ENCODE measurements at places on chromosomes 3 and 15. TPM values are rescaled to one million over a fixed set of nuclear protein-coding genes. Genes with fewer than 3 reads are reported as not detected.

- DNase-seq = peak; percentile 23
Measured at GRCh38 chr15:73305331-73306211, 63.2 kb downstream of the HCN4 start.

DNA sequence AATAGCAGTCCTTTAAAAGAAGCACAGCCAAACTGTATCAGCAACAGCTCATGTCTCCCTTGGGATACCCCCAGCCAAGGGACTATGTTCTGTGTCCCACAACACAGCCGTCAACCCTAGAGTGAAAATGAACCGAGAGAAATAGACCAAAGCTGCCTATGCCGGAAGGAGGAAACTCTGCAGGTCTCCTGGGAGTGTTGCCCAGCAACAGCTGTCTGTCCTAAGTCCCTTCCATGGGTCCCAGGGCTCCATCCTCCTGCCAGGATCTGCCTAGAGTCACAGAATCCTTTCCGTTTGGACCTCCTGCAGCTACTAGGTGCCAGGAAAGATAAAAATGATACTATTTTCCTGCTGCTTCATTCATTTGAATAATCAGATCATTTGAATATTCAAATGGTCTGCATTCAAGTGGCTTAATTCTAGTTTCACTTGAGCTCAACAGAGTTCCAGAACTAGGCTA lies 53.1 kb downstream of the TRANK1 start:
- DNase-seq = no peak

DNA sequence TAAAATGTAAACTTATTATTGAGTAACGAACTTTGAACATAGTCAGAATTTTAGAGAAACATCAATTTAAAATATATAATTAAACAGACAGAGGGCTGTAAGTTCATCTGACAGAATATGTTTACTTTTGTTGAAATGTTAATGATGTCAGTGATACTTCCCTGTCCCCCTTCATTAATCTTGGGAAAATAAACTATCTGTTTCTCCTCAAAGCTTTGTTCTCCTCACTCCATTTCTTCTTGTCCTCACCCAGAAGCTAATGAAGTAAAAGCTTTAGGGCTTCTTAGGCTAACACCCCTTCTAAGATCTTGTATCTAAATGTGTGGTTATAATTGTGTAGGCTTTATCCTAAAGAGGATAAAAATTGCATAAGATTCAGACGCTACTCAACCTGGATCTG lies 1031.8 kb downstream of the FHIT start:
- no peak for DNase-seq

- no peak for DNase-seq
Measured at GRCh38 chr3:127899766-127900165, 15.3 kb upstream of the KBTBD12 start.

- no peak for DNase-seq
Measured at GRCh38 chr3:125220183-125220582, 7.6 kb upstream of the SLC12A8 start.

DNA sequence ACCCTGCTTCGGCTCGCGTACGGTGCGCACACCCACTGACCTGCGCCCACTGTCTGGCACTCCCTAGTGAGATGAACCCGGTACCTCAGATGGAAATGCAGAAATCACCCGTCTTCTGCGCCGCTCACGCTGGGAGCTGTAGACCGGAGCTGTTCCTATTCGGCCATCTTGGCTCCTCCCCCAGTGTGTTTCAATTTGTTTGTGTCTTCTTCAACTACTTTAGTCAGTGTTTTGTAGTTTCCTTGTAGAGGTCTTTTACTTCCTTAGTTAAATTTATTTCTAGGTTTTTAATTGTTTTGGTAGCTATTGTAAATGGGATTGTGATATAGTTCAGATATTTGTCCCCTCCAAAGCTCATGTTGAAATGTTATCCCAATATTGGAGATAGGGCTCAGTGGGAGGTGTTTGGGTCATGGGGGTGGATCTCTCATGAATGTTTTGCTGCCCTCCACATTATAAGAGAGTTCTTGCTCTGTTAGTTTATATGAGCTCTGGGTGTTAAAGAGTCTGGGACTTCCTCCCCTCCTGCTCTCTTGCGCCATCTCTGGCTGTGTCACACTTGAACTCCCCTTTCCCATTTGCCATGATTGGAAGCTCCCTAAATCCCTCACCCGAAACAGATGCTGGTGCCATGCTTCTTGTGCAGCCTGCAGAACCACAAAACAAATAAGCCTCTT lies 304.4 kb downstream of the DOCK3 start:
- DNase-seq = no peak

GRCh38 chr3:131711114-131711768 lies 208.5 kb upstream of the MRPL3 start:
- no peak for DNase-seq

GRCh38 chr3:34419801-34420200 lies 621.4 kb downstream of the PDCD6IP start:
- no peak for DNase-seq

DNA sequence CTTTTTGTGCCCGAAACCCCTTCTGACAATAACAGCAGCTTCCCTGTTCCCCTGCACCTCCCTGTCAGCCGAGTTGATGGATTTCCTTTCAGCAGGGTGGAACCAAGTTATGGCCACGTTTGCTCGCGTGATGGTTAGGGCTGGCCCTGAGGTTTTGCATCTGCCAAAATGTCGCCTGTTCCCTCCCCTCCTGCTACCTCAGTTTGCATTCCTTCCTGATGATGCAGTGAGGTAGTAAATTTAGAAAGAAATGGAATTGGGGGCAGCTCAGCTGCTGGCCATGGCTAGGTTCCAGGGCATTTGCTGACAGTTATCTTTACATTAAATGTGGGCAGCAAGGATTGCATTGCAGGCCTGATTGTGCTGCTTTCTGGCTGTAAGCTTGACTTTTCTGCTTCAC lies 13.2 kb downstream of the LIMD1 start:
- no peak for DNase-seq

GRCh38 chr15:90286678-90287077 lies 21.2 kb downstream of the NGRN start:
- DNase-seq = no peak

DNA sequence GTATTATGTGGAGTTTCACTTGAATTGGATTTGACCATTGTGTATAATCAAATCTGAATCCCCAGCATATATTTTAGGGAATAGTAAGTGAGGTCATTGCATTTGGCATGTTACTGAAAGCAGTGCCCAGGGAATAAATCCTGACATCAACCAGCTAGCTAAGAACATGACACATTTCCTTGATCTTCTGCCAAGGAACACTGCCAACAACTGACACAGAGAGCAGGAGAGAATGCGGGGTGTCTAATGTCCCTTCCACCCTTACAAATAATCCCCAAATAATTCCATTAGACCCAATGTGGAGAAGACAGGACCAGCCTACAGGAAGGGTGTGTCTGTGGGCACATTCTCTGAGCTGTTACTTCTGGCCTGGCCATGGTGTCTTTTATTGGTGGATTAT lies 30.6 kb upstream of the UBE3A start:
- DNase-seq = no peak

- no peak for DNase-seq
Measured at GRCh38 chr3:37307321-37307720, 132.9 kb upstream of the LRRFIP2 start.

DNA sequence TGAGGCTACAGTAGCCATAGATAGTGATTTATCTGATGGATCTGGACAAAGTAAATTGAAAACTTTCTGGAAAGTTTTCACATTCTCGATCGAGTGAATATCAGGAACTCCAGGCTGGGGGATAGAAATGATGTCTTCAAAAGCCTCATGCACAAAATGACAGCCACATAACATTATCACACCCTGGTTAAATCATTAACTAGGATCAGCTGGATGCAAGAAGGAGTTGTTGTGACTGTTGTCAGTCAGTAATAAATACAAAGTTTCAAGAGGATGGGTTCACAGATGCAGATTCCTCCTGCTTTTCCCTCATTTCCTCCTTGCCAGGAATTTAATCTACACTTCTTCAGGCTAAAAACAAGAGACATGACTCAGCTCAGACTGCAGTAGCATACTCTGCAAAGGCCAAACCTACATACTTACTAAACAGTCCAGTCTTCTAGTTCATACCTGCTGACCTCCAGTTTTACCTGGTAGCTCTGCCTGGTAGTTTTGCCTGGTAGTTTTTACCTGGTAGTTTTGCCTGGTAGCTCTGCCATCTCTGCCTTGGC lies 40.9 kb downstream of the C2CD4A start:
- no peak for DNase-seq

- no peak for DNase-seq
Measured at GRCh38 chr3:4724051-4724629, 231.0 kb downstream of the ITPR1 start.

GRCh38 chr3:155243512-155243921 lies 50.0 kb downstream of the STRIT1 start:
- DNase-seq = no peak

DNA sequence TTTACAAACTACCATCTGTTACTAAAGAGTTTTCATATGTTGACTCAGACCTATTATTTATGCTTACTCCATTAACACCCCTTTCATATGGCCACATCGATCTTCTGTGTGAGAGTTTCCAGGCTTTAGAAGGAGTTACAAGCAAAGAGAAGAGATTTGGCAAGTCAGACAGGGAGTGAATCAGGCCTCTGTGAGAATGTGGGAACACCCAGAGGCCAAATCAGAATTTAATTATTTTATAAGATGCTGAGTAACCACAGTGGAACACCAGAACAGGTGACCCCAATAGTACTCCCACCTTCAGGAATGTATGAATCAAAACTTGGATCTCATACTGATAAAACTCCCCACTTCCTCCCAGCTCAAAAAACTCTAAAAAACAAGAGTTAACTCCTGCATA lies 42.0 kb downstream of the IFT57 start:
- DNase-seq = no peak

- DNase-seq = no peak
Measured at GRCh38 chr3:124660599-124660998, 69.7 kb upstream of the UMPS start.

DNA sequence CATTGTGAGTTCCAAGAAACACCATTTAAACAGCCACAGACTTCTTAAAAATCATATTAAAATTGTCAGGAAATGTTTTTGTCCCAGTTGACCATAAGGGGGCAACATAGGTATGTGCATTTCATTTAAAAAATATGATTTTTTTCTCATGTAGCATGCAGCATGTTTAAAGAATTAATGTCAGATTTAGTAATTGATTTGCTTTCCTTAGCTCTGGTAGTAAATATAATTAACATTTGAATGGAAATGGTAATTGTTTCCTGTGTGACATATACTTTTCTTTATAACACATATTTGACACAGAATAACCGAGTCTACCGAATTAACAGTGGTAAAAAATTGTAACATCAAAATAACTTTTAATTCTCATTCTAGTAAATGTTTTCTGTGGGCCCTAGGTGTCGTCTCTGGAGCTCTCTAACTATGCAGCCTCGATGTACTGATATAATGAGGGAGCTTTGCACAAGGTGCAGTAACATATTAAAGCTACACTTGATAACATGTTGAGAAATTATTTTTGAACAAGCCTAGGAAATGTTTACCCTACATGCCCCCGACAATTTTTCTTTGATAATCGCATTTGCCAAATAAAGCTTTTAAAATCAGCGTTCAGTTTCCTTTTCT lies 34.9 kb downstream of the NXPE3 start:
- DNase-seq = no peak

- no peak for DNase-seq
Measured at GRCh38 chr3:180802837-180803236, 109.6 kb upstream of the FXR1 start.

- DNase-seq = no peak
Measured at GRCh38 chr15:65342493-65342892, 35.3 kb downstream of the IGDCC3 start.

DNA sequence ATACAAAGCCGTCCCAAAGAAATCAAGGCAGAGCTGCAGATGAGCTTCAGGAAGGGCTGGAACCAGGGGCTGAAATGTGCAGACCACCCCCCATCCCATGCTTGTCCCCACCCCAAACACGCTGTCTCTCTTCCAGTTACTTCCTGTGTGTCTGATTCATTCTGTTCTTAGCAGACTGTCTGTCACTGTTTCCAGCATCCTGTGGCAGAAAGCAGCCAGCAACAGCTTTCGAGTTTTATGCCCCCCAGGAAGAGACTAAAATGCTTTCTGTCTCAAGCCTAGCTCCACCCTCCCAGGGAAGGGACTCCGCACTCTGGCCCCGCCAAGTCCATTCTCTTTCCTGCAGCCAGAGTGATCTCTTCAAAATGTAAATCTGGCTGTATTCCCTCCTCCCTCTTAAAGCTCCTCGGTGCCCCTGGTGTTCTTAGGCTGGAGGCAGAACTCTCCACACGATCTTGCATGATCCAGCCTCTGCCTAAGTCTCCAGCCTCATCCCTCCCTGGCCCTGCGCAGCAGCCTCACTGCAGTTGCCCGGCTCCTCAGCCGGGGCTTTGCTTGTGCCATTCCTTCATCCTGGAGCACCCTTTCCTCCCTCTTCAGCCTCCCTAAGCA lies 41.5 kb downstream of the HRH1 start:
- DNase-seq = no peak

DNA sequence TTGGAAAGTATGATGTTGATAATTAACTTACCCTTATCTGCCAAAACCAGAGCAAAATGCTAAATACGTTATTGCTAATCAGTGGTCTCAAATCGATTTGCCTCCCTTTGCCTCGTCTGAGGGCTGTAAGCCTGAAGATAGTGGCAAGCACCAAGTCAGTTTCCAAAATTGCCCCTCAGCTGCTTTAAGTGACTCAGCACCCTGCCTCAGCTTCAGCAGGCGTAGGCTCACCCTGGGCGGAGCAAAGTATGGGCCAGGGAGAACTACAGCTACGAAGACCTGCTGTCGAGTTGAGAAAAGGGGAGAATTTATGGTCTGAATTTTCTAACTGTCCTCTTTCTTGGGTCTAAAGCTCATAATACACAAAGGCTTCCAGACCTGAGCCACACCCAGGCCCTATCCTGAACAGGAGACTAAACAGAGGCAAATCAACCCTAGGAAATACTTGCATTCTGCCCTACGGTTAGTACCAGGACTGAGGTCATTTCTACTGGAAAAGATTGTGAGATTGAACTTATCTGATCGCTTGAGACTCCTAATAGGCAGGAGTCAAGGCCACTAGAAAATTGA lies 59.7 kb downstream of the DCUN1D1 start:
- no peak for DNase-seq

- peak; percentile 7 for DNase-seq
Measured at GRCh38 chr3:146326875-146327543, 76.1 kb upstream of the PLSCR4 start.

The TMEM158 gene
- 1.1 TPM for total RNA-seq

The MRAS gene
- 35.0 TPM for total RNA-seq

The SKOR1 gene
- total RNA-seq = not detected

The KCNAB1 gene
- total RNA-seq = not detected

The IL17RC gene
- total RNA-seq = 39.6 TPM

The CLDN18 gene
- total RNA-seq = not detected

The RPN1 gene
- total RNA-seq = 348 TPM

All from kidney epithelial cell (primary cell).